ENCODE measurements at places on chromosomes 13 and 19.
A peak's percentile ranks its signal among the peaks of the same experiment; 100 is the strongest.

GRCh38 chr13:95298169-95298965 lies 2.9 kb downstream of the ABCC4 start:
- no peak for DNase-seq

DNA sequence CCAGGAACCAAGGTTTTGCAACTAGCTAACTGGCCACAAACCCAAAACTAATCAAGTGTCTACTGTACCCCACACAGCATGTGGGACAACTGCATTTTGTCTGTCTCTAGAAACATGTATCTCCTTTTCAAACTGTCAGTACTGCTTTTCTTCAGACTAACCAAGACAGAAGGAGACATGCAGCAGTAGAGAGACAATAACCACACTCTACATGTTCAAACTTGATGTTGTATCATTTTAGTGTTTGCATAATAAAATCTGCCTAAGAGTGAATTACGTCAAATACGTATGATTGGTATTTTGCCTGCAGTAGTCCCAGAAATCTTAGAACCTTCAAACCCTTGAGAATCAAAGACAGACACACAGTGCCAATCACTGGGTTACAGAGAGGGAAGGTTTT lies 22.0 kb upstream of the FREM2 start:
- no peak for DNase-seq

- DNase-seq = no peak
Observed at GRCh38 chr13:34951528-34951927, 9.5 kb downstream of the NBEA start.

- DNase-seq = no peak
Observed at GRCh38 chr13:102236830-102237229, 165.0 kb downstream of the FGF14 start.

- no peak for DNase-seq
Observed at GRCh38 chr19:8609279-8610040, 1.1 kb downstream of the ADAMTS10 start.

GRCh38 chr13:66640231-66640630 lies 589.9 kb downstream of the PCDH9 start:
- no peak for DNase-seq

DNA sequence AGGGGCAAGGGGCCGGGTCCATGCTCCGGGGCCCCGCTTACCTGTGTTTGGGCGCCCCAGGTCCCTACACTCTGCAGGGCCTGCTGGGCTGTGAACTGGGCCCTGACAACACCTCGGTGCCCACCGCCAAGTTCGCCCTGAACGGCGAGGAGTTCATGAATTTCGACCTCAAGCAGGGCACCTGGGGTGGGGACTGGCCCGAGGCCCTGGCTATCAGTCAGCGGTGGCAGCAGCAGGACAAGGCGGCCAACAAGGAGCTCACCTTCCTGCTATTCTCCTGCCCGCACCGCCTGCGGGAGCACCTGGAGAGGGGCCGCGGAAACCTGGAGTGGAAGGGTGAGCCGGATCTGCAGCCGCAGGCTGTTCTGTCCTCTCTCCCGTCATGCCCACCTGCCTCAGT lies 1.7 kb downstream of the FCGRT start:
- DNase-seq = no peak

GRCh38 chr19:3443840-3444694 lies 36.3 kb downstream of the SMIM24 start:
- no peak for DNase-seq

- no peak for DNase-seq
Observed at GRCh38 chr13:75442736-75443234, 39.2 kb downstream of the TBC1D4 start.

DNA sequence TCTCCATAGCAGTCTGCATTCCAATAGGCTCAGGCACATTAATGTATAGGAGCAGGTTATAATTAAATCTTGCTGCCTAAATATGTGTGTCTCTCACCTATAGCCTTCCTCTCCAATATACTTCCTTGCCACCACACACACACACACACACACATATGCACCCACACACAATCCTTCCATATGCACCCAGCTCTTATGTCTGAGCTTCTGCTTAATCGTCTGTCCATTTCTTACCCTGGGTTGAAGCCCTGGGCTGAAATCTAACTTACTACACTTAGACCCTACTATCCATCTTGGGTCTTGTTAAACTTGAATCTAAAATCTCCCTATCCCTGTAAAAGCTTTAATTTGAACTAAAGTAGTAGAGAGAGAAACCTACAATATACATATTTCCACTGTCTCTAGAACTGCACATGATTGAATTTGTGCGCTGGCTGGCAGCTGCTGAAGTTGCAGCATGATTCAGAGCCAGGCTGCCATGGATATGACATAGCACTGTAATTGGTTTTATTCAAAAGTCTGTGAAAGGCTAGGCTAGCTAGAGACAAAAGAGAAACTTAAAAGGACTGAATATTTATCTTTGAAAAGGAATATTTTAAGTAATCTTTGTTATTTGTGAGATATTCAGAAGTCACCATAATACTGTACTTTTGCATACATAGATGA lies 25.7 kb upstream of the FREM2 start:
- DNase-seq = no peak

GRCh38 chr19:55406826-55407549 lies 600 bp downstream of the UBE2S start:
- DNase-seq = no peak

GRCh38 chr13:97114651-97115050 lies 107.5 kb upstream of the MBNL2 start:
- no peak for DNase-seq

DNA sequence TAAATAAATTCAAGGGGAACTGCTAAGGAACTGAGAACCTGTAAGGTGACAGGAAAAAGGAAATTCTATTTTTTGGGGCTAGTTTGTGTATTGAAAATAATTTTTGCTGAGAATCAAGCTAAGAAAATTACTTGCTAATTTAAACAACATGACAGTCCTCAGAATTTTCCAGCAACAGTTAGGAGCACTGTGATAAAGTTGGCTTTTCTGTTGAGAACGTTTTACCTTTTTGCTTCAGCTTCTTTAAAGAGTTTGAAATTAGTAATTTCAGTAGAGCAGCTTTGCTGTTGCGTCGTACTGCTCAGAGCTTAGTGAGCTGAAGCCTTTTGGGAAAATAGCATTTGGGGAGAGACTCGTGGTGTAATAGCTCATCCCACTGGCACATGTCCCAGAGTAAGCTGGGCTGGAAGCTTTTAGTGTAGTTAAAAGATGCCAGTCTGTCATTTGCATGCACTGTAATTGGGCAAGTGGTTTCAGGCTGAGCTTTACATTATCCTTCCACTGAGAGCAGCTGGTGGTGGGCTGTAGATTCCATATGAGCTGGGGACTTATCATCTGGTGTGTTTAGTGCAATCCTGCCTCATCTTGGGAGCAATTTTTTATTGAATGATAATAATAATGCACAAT lies 69.8 kb downstream of the LRCH1 start:
- no peak for DNase-seq

DNA sequence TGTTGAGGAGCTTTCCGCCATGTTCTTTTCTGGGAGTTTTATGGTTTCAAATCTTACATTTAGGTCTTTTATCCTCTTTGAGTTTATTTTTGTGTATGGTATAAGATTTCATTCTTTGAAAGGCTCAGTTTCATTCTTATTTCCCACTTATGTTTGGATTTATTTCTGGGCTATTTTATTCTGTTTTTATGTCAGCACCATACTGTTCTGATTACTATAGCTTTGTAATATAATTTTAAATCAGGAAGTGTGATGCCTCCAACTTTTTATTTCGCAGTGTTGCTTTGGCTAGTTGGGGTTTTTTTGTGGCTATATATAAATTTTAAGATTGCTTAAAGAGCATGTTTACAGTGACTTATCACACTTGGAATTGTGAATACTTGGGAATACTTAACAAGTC lies 135.1 kb downstream of the SIPA1L3 start:
- no peak for DNase-seq

DNA sequence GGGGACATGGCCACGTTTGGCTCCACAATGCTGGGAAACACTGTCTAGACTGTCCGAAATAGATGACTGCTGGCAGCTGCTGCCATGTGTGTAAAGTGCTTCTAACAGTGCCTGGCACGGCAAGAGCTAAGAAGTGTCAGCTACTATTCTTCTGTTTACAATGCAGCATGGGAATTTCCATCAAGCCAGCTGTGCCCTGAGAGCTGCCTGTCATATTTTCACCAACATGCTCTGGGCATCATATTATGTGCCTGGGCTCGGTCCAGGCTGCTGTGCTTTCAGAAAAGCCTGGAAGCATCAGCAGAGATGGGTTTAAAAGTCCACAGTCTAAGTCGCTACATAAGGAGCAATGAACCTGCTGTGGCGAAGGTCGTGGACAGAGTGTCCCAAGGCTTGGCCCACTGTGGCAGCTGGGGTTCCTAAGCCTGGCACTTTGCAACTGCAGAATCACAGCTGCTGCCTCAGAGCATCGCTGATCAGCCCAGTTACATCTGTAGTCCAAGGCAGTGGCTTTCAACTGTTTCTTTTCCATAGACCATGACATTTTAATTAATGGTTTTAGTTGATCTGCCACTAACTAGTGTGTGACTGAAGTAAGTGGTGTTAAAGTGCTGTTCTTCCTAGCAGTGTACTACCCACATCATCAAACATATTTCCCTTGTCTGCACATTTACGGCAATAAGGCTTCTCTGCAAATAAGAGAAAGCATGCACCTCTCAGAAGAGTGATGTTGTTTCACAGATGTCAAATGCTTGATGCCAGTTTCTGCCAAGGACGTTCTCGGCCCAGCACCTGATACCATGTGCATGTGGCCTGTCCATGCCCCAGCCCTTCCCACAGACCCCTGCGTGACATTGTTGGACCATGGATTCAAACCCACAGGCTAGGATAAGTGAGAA lies 95.7 kb upstream of the C1QTNF9B start:
- DNase-seq = no peak

DNA sequence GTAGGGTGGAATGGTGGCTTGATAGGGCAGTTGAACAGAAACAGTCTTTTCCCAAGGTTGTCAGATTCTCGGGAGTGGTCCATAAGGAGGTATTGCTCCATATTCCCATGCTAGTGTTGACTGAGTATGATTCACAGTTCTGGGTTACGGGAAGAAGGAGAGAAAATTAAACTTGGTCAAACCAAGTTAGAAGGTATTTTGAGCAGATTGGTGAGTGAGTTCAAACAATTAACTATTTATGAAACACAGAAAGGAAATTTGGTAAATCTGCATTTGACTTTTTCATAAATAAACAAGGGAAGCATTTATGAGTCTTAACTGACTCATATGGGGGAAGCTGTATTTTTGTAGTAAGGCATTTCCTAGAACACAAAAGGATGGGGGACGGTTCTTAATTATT lies 2419.4 kb downstream of the PCDH9 start:
- DNase-seq = no peak

DNA sequence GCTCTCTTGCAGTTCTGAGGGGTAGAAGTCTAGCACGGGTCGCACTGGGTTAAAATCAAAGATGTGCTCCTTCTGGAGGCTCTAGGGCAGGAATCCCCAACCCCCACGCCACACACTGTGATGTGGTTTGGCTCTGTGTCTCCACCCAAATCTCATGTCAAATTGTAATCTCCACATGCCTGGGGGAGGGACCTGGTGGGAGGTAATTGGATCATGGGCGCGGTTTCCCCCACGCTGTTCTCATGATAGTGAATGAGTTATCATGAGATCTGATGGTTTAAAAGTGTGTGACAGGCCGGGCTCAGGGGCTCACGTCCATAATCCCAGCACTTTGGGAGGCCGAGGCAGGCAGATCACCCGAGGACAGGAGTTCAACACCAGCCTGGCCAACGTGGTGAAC lies 26.6 kb upstream of the CALM3 start:
- DNase-seq = no peak

DNA sequence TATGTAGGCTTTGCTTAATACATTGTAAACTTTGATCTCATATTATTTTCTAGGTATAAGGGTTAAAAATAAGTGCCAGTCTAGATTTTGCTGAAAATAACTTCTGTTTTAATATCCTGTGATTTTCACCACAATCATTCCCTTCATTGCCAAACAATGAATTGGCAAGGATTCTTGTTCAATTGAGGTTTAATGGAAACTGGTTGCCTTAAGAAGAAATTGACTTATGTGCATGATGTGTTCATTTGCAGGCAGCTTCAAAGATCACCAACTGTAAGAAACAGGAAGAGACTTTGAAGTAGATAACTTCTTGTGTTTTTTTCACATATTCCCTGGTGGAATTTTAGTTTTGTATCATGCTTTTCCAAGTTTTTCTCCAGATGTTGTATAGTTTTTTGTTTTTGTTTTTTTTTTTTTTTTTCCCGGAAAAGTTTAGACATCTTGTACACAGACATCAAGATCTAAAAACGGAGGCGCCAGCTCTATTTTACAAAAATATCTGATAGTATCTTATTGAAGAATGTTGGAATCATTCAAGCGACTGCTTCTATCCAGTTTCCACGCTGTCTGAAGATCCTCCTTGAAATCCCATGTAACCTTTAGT lies 108.3 kb downstream of the POSTN start:
- DNase-seq = no peak

DNA sequence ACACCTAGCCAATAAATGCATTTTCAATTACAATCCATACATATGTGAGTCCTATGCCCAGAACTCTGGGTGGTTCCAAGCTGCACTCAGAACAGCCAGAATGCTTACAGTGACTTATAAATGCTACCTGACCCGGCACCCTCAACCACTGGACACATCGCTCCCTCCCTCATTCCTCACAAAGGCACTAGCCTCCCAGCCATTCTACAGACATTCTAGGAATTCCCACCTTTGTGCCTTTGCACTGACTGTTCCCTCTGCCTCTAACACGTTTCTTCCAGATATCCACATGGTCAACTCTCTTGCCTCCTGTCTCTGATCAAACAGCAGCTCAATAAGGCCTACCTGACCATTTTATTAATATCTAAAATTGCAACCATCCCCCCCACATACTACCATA lies 99.9 kb downstream of the LHFPL6 start:
- no peak for DNase-seq

DNA sequence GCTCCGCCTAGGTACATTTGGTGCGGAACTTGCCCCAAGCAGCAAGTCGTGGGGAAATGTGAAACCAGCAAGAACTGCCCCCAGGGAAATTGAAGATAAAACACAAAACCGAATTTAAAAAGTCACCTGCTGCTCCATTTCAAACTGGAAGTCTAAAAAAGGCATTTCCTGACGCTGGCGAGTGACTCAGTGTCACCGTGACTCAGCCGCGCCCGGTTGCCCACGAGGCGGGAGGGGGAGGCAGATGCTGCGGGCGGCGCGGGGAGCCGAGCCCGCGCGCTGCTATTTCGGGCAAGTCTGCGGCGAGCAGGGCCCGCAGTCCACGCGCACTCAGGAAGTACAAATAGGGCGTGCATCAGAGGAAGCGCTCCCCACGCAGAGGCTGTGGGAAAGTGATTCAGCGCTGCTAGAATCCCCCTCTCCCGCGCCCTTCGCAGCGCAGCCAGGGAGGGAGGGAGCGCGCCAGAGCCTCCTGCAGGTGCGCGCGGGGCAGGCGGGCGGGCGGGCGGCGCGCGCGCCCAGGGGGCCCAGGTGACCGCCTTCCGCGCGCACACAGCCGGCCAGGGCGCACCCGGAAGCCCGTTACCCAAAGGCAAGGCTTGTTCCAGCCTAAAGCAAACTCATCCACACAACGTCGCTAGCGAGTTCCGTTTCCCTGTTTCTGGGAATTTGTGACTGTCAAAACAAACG lies 168.8 kb downstream of the COL4A1 start:
- peak; percentile 69 for DNase-seq

GRCh38 chr19:41219924-41220567 lies 1.0 kb downstream of the AXL start:
- peak; percentile 29 for DNase-seq

GRCh38 chr13:37187621-37188020 lies 82.2 kb upstream of the CSNK1A1L start:
- no peak for DNase-seq

GRCh38 chr19:31289976-31290375 lies 59.3 kb downstream of the TSHZ3 start:
- DNase-seq = no peak

GRCh38 chr19:3132971-3133792 lies 2.7 kb upstream of the GNA15 start:
- no peak for DNase-seq

- DNase-seq = no peak
Observed at GRCh38 chr19:42291435-42291810, 10.5 kb upstream of the PRR19 start.

Data from amniotic stem cell (primary cell).